ENCODE measurements at places on chromosomes 4 and X. TPM values are rescaled to one million over a fixed set of nuclear protein-coding genes. Genes with fewer than 3 reads are reported as not detected.

DNA sequence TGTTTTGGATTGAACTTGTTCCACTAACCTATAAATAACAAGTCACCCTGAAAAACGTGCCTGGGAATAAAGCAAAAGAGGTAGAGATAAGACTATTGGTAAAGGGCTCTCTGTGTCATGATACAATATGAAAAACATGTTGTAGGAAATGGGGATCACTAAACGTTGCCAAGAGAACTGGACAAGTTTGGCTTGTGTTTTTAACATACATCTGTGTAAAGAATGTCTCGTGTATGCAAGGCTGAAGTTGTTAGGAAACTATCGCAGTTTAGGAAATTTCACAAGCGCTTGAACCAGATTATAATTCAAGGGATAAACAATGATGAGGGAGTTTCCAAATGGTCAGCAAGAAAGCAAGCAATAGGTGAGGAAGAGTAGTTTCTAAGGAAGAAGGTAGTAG, 655.8 kb downstream of the PCDH7 start:
- DNase-seq = no peak

Gene GJB1
- total RNA-seq = not detected

GRCh38 chr4:182427554-182427953, 184.4 kb downstream of the TENM3 start:
- no peak for DNase-seq

DNA sequence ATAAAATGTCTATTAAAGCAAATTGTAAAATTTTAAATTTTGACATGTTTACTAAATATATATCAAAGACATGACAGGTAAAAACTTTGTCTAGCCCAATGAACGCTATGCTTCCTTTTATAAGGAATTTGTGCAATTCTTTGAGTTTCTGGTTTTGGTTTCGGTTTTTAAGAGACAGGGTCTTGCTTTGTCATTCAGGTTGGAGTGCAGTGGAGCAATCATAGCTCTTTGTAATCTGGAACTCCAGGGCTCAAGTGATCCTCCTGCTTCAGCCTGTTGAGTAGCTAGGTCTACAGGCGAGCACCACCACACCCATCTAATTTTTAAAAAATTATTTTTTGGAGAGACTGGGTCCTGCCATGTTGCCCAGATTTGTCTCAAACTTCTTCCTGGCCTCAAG, 60.7 kb downstream of the BLTP1 start:
- no peak for DNase-seq

Gene KCND1
- total RNA-seq = 0.13 TPM

Gene SNX12
- 92.9 TPM for total RNA-seq

- DNase-seq = no peak
Measured at GRCh38 chrX:19748896-19749680, 138.3 kb downstream of the SH3KBP1 start.

Gene PPP2R2C
- total RNA-seq = 0.04 TPM

Gene UGT2B10
- not detected for total RNA-seq

Gene FRMD7
- not detected for total RNA-seq

GRCh38 chr4:40736910-40737309, 12.8 kb upstream of the NSUN7 start:
- no peak for DNase-seq

GRCh38 chrX:129717892-129718291, 20.9 kb upstream of the XPNPEP2 start:
- no peak for DNase-seq

- no peak for DNase-seq
Measured at GRCh38 chr4:53688186-53688790, 97.0 kb upstream of the LNX1 start.

Gene ASB12
- total RNA-seq = not detected

DNA sequence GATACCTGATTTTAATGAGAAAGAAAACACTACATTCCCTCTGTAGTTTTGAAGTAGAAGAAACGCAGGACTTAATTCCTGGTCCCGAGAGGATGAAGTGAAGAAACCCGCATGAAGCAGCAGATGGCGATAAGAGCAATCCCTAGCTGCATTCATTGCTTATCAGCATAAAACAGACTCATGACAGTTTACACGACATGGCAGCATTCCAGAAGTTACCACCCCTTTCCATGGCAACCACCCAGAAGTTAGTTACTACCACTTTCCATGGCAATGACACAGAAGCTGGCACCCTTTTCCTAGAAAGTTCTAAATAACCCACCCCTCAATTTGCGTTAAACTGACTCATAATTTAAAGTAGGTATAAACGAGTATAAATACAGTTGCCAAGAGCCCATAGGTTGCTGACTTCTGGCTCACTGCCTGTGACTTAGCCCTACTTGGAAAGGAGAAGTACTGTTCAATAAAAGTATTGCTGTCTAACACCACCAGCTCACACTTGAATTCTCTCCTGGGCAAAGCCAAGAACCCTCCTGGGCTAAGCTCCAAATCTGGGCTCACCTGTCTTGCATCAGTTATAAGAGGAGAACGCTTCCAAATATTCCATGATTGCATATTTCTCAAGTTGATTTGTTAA, 5.5 kb upstream of the XAGE2 start:
- no peak for DNase-seq
